ENCODE measurements at places on chromosomes 11 and 22. TPM values are rescaled to one million over a fixed set of nuclear protein-coding genes. Genes with fewer than 3 reads are reported as not detected.

Gene MS4A4A
- not detected for total RNA-seq

DNA sequence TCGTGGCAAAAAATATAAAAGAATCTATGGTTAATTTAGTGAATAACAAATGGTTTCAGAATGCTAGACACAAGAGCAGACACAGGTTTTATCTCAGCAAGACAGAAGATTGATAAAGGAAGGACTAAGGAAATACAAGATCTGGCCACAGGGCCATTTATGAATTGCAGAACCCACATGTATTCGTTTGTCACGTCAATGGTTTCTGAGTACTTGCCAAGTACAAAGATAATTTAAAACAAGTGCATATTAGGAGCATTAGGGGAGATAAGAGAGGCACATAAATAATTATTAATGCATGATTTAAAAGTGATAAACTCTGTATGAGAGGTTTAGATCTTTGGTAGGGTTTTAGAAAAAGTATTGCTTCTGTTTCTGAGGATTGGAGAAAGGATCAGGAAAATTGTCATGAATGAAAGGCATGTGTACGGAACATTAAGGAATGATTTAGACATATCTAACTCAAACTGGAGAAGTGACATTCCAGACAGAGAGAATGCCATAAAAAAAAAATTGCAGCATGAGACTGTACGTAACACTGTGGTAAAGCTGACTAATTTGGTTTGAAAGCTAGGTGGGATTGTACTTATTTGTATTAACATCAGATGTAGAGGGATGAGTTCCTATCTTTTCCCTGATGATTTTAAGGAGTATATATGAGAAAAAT is 727.1 kb downstream of the NELL1 start:
- DNase-seq = no peak
- no peaks in the 10 kb centered on the region for H3K36me3 ChIP-seq
- H3K27me3 ChIP-seq = no peaks in the 10 kb centered on the region
- 0 out of 2 replicates have a peak, but pooled peaks cover 2% of the 10 kb centered on the region for H3K4me1 ChIP-seq

- no peak for DNase-seq
- H3K27me3 ChIP-seq = no peaks in the 10 kb centered on the region
- no peak overlapping the region for H3K4me3 ChIP-seq
Measured at GRCh38 chr11:128187835-128188234, 399.5 kb downstream of the ETS1 start.

- peak; percentile 69 for DNase-seq
- H3K27me3 ChIP-seq = peaks cover 11% of the 10 kb centered on the region
- no peaks in the 10 kb centered on the region for H3K4me1 ChIP-seq
- H3K4me3 ChIP-seq = peak overlapping the region; percentile 74
- H3K27ac ChIP-seq = no peak overlapping the region
- peaks cover 14% of the 10 kb centered on the region for H3K36me3 ChIP-seq
Measured at GRCh38 chr11:67303835-67304411, 593 bp downstream of the SSH3 start.

Gene C22orf15
- 4.9 TPM for total RNA-seq

GRCh38 chr11:11525283-11525682 is 96.5 kb downstream of the GALNT18 start:
- H3K4me1 ChIP-seq = no peaks in the 10 kb centered on the region
- H3K4me3 ChIP-seq = no peak overlapping the region

DNA sequence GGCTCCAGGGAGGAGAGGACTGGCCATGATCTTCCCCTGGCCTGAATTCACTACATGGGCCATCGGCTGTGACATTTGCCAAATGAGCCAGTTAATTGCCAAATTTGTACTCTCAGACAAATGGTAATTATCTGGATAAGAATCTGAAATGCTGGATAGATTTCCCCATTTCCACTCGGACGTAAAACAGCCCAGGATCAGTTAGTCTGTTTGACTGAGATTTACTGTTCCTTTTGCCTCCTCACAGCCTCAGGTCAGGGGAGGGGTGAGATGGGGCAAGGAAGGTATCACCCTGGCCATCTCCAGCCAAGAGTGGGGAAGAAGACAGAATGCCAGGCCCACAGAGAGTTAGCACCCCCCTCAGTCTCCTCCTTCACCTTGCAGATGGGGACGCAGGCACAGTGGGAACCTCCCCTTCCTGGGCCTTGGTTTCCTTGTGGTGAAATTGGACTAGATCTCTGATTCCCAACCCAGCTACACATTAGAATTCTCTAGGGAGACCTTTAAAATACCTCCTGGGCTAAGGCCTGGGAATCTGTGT is 5.2 kb downstream of the TRIM29 start:
- no peaks in the 10 kb centered on the region for H3K36me3 ChIP-seq
- H3K4me3 ChIP-seq = no peak overlapping the region
- H3K27me3 ChIP-seq = no peaks in the 10 kb centered on the region
- 0 out of 2 replicates have a peak, but pooled peaks cover under 1% of the 10 kb centered on the region for H3K4me1 ChIP-seq
- H3K27ac ChIP-seq = no peak overlapping the region

DNA sequence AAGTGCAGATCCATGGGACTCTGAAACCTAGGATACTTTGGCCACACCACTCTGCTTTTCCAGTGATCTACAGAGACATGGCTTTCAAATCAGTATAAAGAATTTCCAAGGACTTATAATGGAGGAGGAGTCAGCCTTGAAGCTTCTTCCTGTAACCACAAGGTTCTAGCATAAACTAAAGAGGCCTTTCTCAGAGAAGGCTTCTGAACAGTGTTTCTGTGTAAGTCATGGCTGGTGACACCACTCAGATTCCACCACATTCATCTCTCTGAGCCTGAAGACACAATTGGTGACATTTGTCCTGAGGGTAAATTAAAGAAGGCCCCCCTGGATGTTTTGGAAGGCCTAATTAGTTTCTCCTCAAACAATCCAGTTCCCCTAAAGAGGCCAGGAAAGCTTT is 29.0 kb upstream of the ADORA2A start:
- H3K27me3 ChIP-seq = no peaks in the 10 kb centered on the region
- no peak overlapping the region for H3K27ac ChIP-seq
- no peaks in the 10 kb centered on the region for H3K4me1 ChIP-seq
- no peak overlapping the region for H3K4me3 ChIP-seq
- H3K36me3 ChIP-seq = peaks cover 4% of the 10 kb centered on the region

Gene SERHL2
- 2.1 TPM for total RNA-seq

DNA sequence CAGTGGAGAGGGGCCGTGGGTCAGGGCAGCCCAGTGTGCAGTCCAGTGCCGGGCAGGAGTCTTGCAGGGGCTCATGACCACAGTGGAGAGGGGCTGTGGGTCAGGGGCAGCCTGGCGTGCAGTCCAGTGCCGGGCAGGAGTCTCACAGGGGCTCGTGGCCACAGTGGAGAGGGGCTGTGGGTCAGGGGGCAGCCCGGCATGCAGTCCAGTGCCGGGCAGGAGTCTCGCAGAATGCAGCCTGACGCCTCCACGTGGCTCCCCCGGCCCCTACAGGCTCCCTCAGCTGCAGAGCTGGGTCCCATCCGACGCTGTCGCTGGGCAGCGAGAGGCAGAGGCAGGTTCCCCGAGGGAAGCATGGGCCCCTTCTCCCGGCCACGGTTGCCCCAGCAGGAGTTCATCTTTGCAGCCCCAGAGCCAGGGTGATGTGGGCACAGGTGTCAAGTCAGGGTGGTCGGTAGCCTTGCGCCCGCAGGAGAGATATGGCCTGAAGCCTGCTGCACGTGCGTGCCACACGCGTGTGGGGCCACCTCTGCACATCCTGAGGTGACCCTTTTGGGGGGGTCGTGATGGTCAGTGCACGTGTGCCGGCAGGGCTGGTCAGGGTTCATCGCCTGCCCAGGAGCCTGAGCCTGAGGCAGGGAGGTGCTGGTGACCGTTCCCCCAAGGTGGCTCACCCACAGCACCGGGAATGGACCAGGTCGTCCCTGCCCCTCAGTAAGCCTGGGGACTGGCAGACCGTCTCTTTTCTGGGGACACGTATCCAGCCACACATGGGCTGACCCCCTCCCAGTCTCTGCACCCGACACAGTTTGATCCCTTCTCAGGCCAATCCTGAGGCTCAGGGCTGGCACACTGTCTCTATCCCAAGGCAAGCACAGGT is 2.9 kb downstream of the IFITM5 start:
- no peak overlapping the region for H3K4me3 ChIP-seq
- H3K36me3 ChIP-seq = peaks cover 13% of the 10 kb centered on the region
- H3K4me1 ChIP-seq = peaks cover 6% of the 10 kb centered on the region
- no peak overlapping the region for H3K27ac ChIP-seq

Gene SCN4B
- total RNA-seq = 2.8 TPM

DNA sequence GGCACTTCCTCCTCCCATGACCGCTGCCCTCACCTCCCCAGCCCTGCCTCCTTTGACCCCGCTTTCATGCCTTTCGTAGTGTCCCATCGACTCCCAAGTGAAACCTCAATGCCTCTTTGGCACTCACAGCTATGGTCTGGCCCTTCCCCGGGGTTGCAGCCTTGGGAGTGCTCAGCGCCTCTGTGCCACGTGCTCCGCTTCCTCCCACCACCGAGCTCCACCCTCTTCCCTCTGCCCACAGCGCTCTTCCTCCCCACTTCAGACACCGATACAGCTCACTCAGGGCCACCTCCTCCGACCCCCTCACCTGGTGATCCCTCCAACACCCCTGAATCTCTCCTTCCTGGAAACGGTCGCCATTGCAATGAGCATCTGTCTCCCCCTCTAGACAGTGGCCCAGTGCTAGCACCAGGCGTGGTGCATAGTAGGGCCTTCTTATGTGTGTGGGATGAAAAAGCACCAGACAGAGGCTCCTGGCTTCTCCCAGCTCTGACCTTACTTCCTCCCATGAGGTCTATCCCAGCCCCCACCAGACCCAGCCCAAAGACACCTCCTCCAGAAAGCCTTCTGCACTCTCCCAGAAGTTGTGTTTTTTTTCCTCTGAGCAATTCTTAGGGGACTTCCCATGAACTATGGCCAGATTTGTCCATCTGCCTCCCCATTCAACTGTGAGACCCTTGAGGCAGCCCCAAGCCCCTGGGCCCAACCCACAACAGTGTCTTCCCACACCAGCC is 16.4 kb upstream of the SCGB1A1 start:
- no peak overlapping the region for H3K4me3 ChIP-seq
- no peaks in the 10 kb centered on the region for H3K4me1 ChIP-seq
- no peaks in the 10 kb centered on the region for H3K27me3 ChIP-seq
- DNase-seq = no peak

DNA sequence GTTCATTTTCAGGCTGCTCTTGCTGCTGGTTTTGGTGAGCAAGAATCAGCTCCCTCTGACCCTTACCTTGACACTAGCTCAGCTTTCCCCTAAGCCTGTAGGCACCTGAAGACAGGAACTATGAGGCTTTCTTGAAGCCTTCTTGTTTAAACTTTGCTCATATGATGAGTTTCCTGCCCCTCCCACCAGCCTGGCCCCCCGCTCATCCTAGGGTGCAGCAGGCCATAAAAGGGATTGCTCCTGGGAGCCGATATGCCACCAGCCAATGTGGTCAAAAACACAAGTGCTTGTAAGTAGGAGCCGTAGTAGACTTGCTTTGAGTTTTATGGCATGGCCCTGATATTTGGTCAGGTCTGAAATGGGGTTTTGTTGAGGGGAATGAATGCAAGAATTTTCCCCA is 164.7 kb downstream of the DSCAML1 start:
- no peaks in the 10 kb centered on the region for H3K36me3 ChIP-seq
- DNase-seq = no peak
- H3K27ac ChIP-seq = no peak overlapping the region
- no peaks in the 10 kb centered on the region for H3K27me3 ChIP-seq

GRCh38 chr11:64120951-64121569 is 44.9 kb downstream of the MACROD1 start:
- no peak overlapping the region for H3K27ac ChIP-seq
- H3K4me3 ChIP-seq = no peak overlapping the region
- no peak for DNase-seq
- peaks cover 5% of the 10 kb centered on the region for H3K27me3 ChIP-seq
- H3K4me1 ChIP-seq = no peaks in the 10 kb centered on the region

All from H1 (cell line).